HCEC 1CT (cell line): ENCODE measurements at places on chromosomes 5 and 9.

- DNase-seq = no peak
Measured at GRCh38 chr5:142929587-142929986, 159.4 kb downstream of the ARHGAP26 start.

GRCh38 chr5:153964880-153965645, 73.6 kb downstream of the FAM114A2 start:
- peak; percentile 49 for DNase-seq

DNA sequence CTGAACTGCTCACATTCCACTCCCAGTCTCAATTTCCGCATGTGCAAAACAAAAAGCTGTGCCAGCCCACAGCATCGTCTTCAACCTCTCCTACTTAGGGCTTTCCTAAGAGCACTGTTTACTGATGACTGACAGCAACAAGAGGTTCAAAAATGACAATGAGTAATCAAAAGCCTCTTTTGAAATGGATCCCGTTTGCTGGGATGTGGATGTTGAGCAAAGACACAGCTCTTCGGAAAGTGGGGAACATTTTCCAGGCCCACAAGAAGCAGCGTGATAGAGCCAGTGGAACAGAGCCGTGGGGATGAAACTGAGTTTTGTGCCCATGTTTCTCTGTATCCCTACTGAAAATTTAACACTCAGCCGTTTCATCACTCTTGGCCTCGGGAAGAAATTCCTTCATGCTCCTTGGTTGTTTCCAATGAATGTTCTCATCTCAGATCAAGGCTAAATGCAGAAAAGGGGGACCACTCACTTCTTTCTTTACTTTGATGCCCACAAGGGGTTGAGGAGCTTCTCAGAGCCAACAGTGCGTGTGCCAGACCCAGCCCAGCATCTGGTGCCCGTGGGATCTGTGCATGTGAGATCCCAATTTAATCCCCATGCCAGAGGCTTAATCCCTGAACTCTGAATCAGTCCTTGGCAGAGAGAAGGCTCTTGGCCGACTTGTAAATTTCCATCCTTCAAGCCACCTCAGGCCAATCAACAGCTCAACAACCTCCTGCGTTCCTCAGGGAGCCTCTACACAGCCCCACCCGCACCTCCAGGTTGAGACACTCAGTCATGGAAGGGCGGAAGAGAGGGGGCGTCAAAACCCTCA, 230.2 kb upstream of the DAPK1 start:
- peak; percentile 86 for DNase-seq

- DNase-seq = no peak
Measured at GRCh38 chr5:6830643-6831239, 117.5 kb downstream of the TENT4A start.

GRCh38 chr5:74428876-74429275, 211.7 kb downstream of the ENC1 start:
- DNase-seq = no peak

- DNase-seq = no peak
Measured at GRCh38 chr5:14147210-14147609, 4.1 kb downstream of the TRIO start.

DNA sequence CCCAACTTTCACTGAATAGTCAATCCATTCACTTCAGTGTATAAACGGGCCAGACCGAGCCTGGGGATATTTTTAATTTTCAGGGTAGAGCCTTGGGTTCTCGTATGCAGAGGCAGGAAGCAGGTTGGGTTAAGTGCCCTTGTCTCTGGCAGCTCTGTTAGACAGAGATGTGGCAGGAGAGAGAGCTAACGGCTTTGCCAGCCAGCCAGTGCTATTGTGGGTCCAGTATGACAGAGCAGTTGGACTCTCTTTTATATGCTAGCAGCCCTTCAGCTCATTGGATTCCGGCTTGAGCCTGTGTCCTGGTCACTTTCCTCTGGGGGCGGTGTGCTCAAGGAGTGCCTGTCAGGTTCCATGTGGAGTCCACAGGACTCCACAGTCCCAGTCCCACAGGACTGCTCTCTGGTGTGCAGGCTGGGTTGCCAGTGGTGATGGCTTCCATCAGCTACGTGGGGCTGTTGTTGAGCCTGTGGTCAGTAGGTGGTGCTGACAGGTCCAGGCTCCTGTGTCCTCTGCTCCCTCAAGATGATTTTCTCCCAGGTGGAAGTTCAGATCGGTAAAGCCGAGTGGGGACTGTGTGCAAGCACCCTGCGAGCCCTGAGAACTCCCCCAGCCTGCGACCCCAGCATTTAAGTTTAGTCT, 14.3 kb downstream of the CLTA start:
- peak; percentile 35 for DNase-seq

- no peak for DNase-seq
Measured at GRCh38 chr9:7756088-7756487, 43.5 kb downstream of the DMAC1 start.

DNA sequence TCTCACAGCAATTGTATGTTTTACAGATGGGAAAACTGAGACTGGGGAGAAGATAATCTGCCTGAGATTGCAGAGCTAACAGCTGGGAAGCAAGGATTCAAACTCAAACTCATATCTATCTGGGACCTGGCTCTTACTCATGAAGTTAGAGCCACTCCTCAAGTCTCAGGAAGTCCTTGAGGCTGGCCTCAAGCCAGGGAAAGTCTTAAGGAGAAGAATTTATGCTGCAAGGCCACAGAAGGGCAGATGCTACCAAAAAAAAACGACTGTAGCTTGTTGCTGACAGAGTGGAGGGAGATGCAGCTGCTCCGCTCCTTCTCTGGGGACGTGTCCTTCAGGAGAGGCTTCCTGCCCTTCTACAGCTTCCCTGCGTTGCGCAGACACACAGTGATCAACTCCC, 39.8 kb downstream of the BARHL1 start:
- peak; percentile 4 for DNase-seq
